Stimulated activated CD4-positive, alpha-beta T cell treated with anti-CD3 and anti-CD28 coated beads, Interleukin-1b, Interleukin-23, amount 100 ng/mL, for 1 hour (primary cell): ENCODE measurements at places on chromosomes 2 and 18.

DNA sequence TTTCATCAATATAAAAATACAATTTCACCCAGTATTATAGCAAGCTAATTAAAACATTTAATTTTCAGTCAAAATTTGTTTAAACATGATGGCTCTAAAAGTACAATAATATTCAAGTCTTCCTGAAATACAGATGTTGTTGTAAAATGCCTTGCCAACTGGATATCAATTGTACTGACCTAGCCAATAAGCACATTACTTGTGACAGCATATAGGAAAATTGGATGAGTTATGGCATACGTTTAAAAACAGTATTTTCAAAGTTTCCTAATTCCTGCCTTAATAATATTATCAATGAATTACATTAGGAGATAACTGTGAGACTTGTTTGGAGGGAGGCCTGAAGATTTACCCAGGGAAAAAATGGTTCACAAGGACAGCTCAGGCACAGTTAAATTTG is 336.9 kb upstream of the CDH20 start:
- DNase-seq = no peak

GRCh38 chr2:69791045-69791444 is 38.4 kb upstream of the GMCL1 start:
- no peak for DNase-seq

GRCh38 chr2:158509928-158510797 is 53.4 kb downstream of the PKP4 start:
- DNase-seq = no peak

GRCh38 chr18:46663539-46663938 is 6.5 kb upstream of the LOXHD1 start:
- no peak for DNase-seq

- no peak for DNase-seq
These were observed 361.9 kb downstream of the NYAP2 start for GRCh38 chr2:225761396-225761795.

DNA sequence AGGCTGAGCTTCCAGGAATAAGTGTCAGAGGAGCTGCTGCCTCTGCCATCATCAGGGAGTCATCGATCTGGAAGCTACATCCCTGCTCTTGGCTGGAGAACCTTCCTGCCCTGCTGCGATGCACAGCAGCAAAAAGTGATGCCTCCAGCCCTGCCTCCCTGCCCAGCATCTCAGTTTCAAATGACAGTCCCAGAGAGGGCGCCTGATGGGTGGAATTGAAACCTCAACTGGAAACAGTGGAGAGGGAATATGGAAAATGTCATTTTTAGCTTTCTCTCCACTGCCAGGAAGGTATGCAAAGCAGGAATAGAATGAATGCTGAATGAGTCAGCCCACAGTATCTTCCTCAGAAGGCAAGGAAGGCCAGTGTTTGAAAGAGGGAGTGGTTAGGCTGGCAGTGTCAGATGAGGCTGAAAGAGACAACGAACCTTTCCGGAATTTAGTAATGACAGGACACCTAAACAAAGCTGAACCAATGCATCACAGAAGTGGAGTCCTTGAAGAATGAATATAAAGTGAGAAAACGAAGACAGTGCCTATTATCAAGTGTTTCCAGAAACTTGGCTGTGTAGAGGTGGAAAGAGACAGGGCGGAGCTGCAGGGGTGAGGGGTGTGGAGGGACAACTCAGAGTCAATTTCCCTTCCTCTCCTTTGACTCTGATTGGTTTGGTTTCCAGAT is 153.9 kb upstream of the NDUFV2 start:
- no peak for DNase-seq

GRCh38 chr2:37529830-37530415 is 141.5 kb downstream of the CDC42EP3 start:
- no peak for DNase-seq

DNA sequence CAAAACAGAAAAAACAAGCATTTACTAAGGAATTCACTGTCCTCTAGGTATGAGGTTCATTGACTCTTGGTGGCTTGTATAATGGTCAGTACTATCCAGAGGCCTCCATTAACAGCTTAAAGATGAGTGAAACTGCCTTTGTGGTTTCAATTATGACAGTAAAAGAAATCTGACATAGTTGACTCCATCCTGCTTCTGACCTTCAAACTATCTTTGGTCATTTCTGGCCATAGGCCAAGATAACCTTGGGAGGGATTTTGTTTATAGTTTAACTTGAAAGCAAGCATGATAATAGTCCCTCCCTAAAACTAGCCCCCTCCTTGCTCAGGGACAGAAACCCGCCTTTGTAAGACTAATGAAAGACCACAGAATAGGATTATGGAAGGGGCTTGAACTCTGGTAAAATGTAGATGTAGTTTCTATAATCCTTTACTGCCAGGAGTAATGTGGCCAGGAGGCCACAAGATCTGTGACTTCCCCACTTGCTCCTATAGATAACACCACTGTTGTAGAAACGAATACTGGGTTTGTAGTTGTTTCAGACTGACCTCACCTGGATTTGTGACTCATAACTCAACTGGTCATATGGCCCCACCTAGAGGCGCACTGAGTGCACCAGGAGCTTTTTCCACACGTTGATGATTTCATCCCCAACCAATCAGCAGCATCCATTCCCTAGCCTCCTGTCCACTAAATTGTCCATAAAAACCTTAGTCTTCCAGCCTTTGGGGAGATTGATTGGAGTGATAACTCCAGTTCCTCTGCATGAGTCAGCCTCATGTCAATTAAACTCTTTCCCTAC is 8.6 kb upstream of the PLEKHM3 start:
- no peak for DNase-seq

GRCh38 chr2:239380831-239381708 is 19.8 kb downstream of the HDAC4 start:
- no peak for DNase-seq

DNA sequence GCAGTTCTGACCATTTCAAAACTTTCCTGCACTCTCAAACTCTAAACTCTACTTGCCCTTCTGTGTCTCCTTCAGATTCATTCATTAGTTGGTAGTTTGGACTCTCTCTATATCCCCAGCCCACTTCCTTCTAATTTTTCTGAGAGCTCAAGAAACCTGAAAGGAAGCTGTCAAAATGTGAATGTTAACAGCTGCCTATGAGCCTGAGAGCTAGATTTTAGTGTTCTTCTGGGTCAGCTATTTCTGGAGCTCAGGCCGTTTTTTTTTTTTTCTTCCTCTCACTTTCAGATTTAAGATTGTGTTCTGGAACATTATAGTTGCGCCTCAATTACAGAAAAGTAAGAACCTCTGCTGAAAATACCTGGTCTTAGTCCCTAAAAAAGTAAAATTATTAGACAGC is 73.1 kb downstream of the RTN4 start:
- DNase-seq = no peak

DNA sequence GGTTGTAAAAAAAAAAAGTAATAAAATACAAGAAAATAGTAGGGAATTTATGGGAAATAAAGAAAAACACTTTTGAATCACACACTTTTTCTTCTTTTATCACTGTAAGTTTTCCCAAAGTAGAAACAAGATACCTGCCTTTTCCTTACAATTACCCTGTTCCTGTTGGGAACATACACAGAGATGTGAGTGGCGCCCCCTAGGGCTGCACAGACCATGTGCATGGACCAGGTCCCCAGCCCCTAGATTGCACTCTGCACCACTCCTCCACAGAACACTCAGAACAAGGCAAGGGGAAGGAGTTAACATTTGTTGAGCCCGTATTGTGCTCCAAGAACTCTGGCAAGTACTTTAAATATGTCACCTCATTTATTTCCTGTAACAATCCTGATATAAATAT is 118.7 kb upstream of the NRP2 start:
- DNase-seq = no peak

DNA sequence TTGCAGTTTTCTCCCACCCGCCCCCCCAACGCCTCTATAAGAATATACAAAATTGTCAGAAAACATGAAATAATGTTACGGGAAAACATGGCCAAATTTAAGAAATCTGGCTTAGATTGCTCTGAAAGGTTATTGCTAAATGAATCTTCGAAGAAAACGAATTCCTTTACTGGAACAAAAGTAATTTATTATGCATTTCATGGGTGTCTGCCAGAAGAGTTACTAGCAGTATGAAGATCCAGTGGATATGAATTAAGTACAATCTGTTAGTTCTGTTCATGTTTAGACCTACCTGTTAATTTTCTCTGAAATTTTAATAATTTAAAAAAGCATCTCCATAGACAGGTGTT is 21.9 kb downstream of the GATA6 start:
- no peak for DNase-seq

DNA sequence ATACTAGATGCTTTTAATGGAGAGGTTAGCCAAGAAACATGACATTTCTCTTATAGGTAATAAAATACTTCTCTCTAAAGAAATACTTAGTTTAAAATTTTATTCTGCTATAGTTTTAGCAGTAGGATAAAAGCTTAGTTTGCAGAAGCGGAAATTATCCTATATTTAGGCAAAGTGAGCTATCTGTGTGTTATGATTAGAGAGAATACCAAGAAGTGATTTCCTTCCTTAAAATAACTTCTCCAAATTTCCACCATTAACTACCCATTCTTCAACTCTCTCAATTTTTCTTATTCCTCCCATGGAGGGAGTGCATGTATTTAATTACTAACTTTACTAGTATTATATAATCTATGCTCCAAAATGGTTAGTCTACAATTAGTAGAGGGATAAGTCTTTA is 15.8 kb upstream of the IL1RL1 start:
- DNase-seq = no peak

DNA sequence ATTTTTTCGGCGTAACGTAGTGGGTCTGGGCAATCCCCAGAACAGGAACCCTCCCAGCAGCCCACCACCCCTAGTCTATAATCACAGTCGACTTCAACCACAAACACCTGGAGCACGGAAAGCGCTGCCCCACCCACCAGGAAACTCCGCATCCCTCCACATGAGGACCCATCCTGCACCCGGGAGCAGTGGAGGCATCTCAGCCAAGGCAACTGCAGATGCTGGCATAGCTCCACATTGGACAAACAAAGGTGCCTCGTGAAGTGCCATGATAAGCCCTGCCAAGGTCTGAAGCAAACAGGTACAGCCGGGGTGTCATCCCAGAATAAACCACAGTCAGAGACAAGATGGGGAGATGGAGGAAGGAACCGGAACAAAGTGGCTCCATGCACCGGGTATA is 24.3 kb upstream of the COPS8 start:
- no peak for DNase-seq

DNA sequence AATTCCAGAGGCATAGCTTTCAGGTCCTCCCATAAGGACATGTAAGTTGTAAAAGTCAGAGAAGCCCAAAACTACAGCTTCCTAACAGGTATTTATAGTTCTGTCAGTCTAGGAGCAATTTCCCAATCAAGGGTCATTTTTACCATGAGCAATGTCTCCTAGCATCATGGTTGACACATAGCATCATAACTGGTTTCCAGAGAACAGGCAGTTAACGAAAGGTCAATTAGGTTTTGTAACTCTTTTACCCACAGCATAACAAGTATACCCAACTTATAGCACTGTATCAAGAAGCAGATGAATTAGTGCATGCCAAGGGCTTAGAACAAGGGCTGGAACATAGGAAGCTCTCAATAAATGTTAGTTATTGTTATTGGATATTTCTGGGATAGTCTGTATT is 110.1 kb downstream of the MREG start:
- DNase-seq = no peak

- no peak for DNase-seq
These were observed 111.9 kb downstream of the SETBP1 start for GRCh38 chr18:44792456-44793061.

- DNase-seq = no peak
These were observed 159.2 kb downstream of the GULP1 start for GRCh38 chr2:188450732-188451483.

- no peak for DNase-seq
These were observed 1.1 kb upstream of the DGKD start for GRCh38 chr2:233353101-233353768.

- no peak for DNase-seq
These were observed 159.8 kb downstream of the PKP4 start for GRCh38 chr2:158616480-158617000.

DNA sequence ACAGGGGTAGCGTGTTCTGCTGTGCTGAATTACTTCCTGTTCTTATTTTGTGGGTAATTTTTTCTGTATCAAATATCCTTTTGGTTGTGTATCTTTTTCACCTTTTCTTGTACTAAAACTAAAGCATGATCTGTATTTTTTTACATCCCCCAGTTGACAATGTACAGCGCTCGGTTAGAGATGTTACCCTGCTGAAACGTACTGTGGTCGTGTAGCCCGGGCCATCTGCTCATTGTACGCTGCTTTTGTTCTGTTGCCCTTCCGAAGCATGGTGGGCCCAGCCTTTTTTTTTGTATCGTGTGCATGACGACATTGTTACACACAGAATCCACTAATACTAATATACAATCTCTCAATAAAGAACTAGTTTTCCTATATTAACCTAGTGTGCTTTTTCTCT is 233.1 kb downstream of the HAUS1 start:
- no peak for DNase-seq

GRCh38 chr2:143452817-143453451 is 323.7 kb downstream of the ARHGAP15 start:
- no peak for DNase-seq

- no peak for DNase-seq
These were observed 8.8 kb downstream of the PASK start for GRCh38 chr2:241140445-241140840.

GRCh38 chr2:70673041-70673647 is 94.9 kb downstream of the ADD2 start:
- no peak for DNase-seq

DNA sequence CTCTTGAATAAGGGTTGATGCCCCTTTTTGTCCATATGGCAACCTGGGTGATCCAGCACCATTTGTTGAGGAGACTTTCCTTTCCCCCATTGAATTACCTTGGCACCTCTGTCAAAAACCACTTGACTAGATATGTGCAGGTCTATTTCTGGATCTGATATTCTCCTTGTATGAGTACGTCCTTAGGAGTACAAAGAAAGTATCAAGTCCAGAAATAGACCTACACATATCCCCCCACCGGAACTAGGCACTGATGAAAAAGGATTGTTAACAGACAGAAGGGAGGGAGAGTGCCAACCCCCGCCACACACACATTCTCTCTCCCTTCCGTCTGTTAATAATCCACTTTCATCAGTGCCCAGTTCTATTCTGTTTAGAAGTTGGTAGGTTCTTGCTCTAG is 225.0 kb downstream of the TMEM163 start:
- DNase-seq = no peak

DNA sequence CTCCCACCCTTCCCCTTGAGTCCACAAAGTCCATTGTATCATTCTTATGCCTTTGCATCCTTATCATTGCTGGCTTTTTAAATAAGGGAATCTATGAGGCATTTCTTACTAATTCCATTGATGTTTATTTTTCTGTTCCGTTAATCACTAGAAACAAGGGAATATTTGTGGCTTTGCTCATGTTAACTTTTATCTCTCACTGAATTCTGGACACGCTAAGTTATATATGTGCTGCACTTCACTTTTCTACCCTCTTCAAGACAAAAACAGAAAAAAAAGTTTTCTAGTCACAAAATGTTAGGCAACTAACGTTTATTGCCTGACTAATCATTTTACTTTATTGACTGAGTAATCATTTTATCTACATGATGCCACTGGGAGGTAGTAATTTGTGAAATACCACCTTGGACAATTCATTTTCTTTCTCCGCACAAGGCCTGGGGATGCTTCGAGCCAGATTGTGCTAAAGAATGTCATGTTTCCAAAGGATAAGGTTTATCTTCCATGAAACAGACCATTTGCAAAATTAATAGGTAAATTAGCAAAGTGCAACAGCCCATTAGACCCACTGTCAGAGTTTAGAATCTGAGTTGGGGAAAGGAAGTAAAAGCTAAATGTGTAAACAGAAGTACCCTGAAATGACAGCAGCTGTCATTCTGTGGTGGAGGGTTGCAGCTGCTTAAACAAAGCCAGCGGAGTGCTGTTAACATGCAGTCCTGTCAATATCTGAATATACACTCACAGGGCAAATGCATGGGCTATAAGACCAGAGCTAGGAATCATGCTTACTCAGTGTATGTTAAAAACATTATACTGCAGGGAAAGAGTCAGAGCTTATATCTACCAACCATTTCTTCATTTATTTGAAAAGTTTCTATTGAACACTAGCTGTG is 658.7 kb downstream of the CNTNAP5 start:
- no peak for DNase-seq
